ENCODE measurements at places on chromosomes 13 and 19.

DNA sequence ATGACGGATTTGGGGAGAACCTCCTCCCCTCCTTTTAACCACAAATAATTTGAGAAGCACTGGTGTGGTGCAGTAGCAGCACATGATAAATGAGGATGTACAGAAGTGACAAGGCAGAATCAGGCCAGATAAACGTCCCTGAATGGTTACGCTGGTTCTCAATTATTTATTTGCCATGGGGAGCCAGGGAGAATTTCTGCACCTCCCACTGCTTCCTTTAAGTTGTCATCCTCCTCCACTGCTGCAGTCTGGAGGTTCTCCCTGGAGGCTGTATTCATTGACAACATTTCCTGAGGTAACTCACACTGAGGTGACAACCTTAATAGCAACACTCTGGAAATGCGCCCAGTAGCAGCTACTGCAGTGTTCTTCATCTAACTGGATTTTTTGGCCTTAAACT, 308.9 kb upstream of the SLITRK1 start:
- no peak for DNase-seq

DNA sequence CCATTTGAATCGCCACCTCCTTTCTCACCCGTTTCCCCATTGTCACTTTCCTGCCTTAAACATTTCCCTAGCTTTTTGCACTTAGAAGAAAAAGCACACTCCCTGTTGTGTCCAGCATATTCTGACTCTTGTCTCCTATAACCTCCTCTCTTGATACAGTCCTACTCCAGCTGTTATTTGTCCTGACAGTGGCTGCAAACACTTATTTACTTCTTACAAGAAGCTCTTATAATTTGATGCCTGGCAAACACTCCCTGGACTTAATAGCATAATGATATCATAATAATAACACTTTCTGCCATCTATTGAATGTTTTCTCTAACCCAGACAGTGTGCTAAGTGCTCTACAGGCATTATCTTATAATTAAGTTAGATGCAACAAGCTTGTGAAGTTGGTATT, 76.6 kb downstream of the DGKH start:
- DNase-seq = no peak

DNA sequence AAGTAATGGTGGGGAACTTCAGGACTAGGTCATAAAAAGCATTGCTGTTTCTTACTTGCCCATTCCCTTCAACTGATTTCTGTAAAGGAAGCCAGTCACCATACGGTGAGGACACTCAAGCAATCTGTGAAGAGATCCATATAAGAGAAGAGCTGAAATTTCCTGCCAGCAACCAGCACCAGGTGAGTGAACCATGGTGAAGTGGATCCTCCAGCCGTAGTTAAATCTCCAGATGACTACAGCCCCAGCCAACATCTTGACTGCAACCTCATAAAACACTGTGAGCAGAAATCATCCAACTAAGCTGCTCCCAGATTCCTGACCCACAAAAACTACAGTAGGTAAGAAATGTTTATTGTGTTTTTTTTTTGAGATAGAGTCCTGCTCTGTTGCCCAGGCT, 3.8 kb upstream of the SLC6A16 start:
- no peak for DNase-seq

GRCh38 chr19:46823049-46823448, 27.6 kb downstream of the AP2S1 start:
- no peak for DNase-seq

DNA sequence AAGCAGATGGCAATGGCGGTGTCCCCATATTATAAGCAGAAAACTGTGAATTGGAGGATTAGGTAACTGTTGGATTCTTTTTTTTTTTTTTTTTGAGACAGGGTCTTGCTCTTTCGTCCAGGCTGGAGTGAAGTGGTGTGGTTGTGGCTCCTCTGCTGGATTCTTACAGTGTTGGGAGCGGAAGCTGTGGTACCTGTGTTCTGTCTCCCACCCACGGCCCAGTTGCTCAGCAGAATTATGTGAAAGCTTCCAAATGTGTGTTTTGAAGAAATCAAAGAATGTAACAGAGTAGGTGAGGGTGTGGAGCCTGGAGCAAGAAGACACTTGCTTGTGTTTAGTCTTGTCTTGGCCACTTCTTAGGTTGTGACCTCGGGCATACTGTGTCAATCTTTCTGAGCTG, 295.6 kb downstream of the SHISA2 start:
- no peak for DNase-seq

DNA sequence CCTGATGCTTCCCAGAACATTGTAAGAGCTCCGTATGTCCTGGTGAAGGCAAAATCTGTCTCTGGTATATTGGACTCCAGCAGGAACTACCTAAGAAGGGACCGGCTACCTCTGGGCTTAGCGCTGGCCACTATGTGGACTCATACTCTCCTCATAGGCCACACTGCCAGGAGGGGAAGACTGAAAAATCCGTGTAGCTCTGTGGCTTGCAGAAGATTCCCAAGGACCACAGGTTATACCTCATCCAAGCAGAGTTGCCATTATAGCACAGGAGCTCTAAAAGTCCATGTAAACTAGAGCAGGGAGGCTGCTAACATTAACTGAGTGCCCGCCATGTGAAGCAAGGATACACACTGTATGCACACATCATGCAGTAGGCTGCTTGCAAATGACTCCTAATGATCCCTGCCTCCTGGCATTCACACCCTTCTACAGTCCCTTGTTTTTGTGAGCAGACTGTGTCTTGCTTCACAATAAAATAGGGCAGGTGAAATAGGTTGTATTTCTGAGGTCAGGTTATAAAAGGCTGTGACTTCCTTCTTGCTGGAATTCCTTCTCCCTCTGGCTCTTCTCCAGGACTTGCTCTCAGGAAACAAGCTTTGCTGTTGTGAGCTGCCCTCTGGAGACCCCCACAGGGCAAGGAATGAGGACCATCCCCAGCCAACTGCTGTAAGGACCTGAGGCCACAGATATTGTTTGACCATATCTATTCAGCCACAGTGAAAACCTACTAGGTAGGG, 192.6 kb upstream of the UBL3 start:
- no peak for DNase-seq

- DNase-seq = no peak
Measured at GRCh38 chr13:95636853-95637252, 7.7 kb downstream of the DZIP1 start.

- DNase-seq = no peak
Measured at GRCh38 chr13:37585541-37585940, 13.0 kb downstream of the POSTN start.

DNA sequence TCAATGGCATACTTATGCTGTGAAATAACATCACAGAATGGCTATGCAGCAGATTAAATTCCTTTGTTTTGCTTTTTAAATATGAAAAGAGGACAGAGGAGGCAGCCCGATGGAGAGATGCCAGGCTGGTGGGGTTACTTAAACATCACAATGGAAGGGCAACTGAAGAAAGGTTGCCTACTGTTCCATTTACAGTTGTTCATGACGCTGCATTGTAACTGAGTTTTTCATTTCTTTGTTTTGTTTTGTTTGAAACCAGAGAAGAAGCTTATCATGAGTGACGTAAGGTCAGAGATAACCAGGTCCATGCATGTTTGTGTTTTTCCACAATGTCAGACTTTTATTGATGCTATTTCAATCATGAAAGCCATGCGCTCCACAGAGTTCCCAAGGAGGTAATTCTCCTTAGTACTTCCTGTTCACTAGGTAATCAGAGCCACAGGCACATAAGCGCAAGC, 273.8 kb downstream of the LHFPL6 start:
- DNase-seq = no peak

DNA sequence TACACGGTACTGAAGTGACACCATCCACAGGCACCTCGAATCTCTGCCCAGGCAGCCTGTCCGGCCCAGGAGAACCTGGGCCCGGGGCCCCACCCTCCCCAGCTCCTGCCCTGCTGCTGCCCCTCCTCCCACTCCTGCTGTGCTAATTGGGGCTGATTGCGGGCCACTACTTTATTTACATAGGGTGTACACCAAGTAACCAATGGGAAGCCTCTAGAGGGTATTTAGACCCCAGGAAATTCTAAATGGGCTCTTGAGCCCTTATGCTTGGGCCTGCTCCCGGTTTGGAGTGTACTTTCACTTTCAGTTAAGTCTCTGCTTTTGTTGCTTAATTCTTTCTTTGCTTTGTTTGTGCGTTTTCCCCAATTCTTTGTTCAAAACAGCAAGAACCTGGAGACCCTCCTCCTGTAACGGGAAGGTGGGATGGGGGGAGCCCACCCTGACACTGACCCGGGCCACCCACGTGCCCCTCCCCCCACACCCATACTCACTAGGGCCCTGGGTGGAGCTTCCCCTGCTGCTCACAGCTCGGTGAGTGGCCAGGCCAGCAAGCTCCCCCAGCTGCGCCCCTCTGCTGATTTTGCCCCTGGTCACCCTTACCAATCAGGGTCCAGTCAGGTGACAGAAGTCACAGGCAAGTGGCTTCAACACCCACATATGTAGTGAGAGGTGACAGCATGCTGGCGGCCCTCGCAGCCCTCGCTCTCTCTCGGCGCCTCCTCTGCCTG, 9.4 kb downstream of the SCGB2B2 start:
- no peak for DNase-seq

DNA sequence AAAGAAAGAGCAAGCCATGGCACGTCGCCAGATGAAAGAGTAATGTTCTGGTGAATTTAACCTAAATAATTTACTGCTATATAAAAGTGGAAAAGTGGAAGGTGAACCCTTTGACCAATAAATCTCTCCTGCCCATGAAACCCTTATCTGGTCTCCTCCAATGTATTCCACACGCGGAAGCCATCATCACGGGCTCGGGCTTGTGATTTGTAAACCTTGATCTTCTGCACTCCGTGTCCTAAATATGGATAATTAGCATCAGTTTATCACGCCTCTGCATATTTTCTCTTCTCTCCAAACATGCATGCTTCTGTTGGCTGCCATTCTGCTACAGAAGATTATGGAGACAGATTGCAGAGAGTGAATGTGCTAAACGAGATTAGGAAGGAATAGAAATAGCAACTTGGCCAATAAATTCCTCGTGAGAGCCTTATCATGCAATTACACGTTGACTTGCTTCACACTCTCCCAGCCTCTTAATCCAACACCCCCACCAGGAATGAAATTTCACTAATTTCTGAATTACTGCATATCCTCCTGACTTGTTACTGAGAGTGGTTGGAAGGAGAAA, 34.5 kb downstream of the SOX1 start:
- no peak for DNase-seq

GRCh38 chr19:13207846-13208671, 57.8 kb downstream of the IER2 start:
- peak; percentile 53 for DNase-seq

DNA sequence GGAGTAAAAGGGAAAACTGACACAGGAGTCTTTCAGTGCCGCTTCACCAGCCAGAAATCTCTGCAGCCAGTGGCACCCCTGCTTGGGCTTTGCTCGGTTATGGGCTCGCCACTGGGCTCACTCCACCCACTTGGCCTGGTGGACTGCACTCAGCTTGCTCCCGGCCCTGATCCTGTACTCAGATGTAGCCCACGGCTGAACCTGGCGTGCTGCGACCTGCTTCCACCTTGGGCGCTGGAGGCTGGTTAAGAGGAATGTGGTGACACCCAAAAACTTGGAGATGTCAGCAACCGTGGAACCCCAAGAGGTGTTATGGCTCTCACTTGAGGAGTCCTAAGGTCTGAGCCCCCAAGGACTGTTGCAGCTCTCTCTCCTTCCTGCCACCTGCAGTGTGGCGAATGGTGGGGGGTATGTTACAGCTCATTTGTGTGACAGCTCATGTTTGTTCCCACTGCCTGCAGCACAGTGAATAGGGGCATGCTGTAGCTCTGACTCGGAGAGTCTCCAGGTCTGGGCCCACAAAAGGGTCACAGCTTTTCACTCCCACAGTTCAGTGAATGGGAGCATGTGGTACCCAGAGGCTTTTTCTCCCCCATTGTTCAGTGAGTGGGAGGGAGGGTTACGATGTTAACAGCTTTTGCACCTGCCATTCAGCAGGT, 1124.5 kb upstream of the ATXN8OS start:
- DNase-seq = no peak

DNA sequence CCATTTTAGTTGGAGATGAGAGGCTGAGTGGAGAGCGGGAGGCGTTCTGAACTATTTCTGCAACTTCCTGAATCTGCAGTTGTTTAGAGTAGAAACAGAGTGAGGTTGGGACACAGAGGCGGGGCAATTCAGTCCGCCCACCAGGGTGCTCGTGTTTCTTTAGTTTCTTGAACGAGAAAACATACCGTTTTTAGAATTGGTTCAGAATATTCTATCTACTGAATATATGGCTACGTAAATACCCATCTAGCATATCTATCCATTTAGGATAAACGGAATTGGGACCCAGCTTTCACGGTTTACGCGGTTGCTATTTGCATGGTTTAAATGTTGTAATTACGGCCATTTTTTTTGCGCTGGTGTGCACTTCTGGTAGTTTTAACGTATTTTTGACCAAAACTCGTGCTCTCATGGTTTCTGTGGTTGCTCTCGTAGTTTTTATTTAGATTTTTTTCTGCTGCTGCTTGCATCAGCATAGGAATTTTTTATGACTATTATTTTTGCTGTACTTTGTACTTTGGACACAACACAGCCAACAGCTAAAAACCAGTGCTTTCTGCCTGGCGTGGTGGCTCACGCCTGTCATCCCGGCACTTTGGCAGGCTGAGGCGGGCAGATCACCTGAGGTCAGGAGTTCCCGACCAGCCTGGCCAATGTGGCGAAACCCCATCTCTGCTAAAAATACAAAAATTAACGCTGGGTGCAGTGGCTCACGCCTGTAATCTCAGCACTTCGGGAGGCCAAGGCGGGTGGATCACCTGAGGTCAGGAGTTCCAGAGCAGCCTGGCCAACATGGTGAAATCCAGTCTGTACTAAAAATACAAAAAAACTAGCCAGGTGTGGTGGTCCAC, 32.7 kb downstream of the TIMM13 start:
- DNase-seq = no peak

- no peak for DNase-seq
Measured at GRCh38 chr13:57123681-57124080, 17.0 kb upstream of the PRR20A start.

GRCh38 chr13:95352486-95352885, 51.2 kb upstream of the ABCC4 start:
- no peak for DNase-seq

DNA sequence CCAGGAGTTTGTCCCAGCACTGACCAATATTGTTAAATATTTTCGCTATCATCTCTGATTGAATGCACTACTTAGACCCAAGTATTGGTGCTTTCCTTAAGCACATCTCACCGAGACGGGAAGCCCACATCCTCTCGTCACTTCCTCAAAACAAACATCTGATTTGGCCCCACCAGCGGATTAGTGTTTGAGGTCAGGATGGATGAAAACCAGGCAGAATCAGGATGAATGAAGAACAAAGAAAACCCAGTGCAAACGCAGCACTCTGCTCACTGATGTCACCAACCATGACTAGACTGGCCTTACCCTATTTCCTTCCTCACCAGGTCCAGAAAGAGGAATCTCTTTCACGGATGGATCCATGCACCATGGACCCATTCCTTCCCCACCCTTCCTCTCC, 6.0 kb downstream of the PLAUR start:
- no peak for DNase-seq

- DNase-seq = no peak
Measured at GRCh38 chr13:70469077-70469476, 360.8 kb upstream of the KLHL1 start.
